ENCODE measurements at places on chromosomes 5 and 9.

DNA sequence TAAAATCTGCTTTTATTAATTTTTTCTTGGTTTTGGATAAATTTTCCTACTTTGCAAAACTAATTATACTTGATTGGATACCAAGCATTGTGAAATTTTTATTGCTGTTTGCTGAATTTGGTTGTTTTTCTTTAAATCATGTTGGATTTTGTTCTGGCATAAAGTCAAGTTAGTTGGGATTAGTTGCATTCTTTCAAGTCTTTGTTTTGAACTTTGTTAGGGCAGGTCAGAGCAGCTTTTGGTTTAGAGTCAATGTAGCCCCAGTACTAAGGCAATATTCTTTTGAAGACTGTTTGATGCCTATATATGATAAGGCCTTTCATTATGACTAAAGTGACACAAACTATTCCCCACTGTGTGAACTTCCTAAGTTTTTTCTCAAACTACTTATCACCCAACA, 531.1 kb downstream of the RASEF start:
- no peak for DNase-seq

- no peak for DNase-seq
Observed at GRCh38 chr5:96753848-96754247, 53.9 kb downstream of the ERAP1 start.

DNA sequence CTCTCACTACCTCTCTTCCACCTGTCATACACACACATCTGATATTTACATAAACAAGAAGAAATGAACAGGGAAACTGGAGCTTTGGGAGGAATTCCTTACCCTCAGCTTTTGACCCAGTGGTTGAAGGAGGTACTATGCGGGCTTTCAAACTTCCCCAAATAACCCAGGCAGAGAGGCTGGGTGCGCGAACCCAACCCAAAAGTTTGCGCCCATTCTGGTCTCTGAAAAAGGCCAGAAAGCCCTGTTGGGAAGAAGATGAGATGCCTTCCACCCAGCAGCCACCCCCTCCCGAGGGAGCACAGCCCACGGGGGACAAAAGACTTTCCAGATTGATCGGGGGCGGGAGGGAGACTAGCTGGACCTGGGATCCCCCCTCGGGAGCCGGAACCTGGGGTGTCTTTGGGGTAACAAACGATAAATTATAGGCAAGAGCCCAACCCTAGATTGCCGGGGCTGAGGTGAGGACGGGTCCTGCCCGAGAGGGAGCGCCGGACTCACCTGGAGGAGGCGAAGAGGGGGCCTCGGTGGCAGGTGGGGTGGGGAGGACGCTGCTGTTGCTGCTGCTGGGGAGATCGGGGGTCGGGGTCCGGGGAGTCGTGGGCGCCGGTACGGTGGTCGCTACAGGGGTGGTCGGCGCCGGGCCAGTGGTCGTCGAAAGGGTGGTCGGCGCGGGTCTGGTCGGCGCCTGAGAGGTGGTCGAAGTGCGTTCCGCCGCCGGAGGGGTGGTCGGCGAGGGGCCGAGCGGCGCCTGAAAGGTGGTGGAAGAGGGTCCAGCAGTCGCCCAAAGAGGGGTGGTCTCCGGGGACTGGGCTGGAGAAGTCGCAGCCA, 798 bp downstream of the MEGF9 start:
- DNase-seq, result peak; percentile 71

- no peak for DNase-seq
Observed at GRCh38 chr5:17157916-17158529, 59.4 kb upstream of the BASP1 start.

- DNase-seq, result no peak
Observed at GRCh38 chr5:10726179-10726912, 34.7 kb downstream of the DAP start.
